ENCODE measurements at places on chromosomes 7 and 10.

DNA sequence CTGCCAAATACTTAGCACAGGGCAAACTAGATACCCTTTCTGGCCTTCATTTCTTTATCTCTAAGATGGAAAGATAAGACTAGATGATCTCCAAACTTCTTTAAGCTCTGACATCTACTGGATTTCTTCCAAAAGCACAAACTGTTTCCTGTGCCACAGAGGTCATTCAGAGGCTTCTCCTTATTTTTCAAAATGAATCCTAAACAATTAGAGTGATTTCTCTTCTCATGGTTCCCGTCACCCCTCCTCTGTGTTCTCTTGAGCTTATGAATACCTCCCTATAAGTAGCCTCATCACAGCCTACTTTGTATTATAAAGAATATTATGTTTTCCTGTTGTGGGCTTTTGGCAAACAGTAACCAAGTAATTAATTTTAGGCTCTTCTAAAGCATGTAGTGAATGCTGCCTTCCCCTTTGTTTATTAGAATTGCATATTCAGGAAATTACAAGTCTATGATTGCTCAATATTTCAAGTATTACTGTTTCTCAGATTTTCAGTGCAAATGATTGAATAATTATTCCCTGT, 179.5 kb downstream of the REEP3 start:
- no peak for DNase-seq

DNA sequence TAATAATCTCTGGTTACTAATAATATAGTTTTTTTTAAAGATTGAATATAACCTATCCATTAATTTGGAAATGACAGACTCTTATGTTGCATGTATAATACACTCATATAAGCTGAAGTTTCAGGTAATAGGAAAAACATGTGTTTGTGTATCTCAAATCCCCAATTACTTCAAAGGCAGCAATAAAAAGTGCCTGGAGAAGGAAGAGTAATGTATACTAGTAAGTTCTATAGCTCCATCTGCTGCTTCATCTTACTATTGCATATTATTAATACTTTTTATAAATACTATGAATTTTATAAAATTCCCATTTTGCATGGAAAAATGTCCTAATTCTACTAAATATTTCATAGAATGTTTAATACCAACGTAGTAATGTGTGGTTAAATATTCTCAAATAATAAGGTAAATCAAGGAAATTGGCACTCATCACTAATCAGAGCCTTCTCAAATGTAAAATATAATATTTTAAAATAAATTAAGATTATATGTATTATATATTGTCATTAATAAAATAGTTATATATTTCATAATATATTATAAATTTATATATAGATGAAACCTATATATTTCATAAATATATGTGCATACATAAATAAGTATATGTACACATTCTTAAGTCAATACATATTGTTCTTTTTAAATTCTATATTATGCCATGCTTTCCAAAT, 311.9 kb downstream of the HGF start:
- DNase-seq = no peak

DNA sequence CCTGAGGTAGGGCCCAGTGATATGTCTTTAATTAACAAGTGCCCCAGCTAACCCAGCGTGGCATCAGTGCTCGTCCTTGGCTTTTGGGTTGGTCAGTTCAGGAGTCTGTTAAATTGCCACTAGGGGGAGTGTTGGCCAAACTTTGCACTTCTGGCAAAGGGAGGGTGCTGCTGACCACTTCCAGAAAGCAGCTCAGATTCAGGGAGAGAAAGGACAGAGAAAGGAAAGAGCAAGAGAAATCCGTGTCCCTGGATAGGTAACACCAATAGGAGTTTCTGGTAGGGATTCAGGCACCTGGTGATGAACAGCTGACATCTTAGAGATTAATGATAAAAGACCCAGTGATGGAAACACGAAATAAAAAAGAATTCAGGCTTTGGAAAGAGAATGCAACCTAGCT, 243.1 kb upstream of the AOAH start:
- peak; percentile 19 for DNase-seq

DNA sequence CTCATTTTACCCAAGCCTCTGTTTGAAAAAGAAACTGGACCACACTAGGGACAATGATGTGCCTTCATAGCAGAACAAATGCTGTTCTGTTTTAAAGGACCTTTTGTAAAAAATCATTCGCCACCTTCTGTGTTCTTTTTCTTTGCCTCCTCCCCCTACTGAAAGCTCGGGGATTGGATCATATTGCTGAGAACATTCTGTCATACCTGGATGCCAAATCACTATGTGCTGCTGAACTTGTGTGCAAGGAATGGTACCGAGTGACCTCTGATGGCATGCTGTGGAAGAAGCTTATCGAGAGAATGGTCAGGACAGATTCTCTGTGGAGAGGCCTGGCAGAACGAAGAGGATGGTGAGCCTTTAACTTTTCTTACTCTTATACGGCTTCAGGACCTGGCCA, 62.2 kb downstream of the POLL start:
- DNase-seq = no peak

DNA sequence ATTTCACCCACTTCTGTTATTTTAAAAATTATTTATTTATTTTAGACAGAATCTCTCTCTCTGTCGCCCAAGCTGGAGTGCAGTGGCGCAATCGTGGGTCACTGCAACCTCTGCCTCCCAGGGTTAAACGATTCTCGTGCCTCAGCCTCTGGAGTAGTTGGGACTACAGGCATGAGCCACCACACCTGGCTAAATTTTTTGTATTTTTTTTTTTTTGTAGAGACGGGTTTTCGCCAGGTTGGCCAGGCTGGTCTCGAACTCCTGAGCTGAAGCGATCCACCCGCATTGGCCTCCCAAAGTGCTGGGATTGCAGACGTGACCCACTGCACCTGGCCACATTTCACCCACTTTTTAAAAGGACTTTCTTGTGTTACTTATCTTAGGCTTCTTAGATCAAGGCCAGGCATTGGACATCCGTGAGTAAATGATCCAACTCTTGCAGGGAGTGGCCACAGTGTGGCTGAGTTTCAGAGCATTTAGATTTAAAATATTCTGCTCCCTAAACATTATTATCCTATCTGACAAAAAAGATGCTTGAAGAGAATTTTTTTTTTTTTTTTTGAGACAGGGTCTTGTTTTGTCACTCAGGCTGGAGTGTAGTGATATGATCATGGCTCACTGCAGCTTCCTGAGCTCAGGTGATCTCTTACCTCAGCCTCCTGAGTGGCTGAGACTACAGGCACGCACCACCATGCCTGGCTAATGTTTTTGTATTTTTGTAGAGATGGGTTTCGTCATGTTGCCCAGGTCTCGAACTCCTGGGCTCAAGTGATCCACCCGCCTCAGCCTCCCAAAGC, 14.4 kb downstream of the SNX10 start:
- DNase-seq = no peak

- DNase-seq = no peak
Measured at GRCh38 chr10:79445977-79446757, 743 bp upstream of the ZCCHC24 start.

GRCh38 chr10:108663587-108663986, 1259.7 kb downstream of the XPNPEP1 start:
- no peak for DNase-seq

GRCh38 chr10:30057421-30057841, 2.0 kb downstream of the JCAD start:
- no peak for DNase-seq

GRCh38 chr10:16828701-16829175, 11.5 kb upstream of the RSU1 start:
- DNase-seq = peak; percentile 70

DNA sequence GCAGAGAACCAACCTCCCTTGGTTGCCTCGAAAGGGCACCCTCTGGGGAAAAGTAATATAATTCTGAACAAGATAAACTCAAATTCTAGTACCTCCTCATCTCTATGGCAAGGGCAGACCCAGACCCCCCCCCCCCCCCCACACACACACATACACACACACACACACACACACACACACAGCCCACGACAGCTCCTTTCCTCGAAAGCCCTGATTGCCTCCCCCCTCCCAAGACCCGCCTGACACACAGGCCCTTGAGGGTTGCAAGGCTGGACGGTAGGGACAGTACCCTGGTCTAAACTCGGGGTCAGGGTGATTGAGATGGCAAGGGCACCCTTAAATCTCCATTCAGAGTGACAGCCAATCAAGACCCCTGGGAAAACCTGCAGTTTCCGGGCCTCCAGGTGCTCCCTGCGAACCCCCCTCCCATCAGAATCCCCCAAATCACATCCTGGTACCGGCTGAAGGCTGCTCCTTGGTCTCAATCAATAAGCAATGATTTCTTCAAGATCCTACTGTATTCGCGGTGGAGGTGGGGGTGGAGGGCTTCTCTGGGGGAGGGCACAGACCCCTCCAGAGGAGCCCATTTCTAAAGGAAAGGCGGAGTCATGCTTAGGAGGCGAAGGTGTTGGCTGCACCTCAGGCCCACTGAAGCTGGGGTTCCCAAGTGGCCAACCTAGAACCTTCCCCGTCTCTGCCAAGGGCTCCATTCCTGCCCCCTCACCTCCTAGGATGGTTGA, 100.7 kb downstream of the HIP1 start:
- no peak for DNase-seq
